Cardiac septum (tissue), 1 donor: ENCODE measurements at places on chromosomes 13 and 19.

- DNase-seq: no peak
These were observed 95.4 kb downstream of the CYSLTR2 start for GRCh38 chr13:48749144-48749543.

DNA sequence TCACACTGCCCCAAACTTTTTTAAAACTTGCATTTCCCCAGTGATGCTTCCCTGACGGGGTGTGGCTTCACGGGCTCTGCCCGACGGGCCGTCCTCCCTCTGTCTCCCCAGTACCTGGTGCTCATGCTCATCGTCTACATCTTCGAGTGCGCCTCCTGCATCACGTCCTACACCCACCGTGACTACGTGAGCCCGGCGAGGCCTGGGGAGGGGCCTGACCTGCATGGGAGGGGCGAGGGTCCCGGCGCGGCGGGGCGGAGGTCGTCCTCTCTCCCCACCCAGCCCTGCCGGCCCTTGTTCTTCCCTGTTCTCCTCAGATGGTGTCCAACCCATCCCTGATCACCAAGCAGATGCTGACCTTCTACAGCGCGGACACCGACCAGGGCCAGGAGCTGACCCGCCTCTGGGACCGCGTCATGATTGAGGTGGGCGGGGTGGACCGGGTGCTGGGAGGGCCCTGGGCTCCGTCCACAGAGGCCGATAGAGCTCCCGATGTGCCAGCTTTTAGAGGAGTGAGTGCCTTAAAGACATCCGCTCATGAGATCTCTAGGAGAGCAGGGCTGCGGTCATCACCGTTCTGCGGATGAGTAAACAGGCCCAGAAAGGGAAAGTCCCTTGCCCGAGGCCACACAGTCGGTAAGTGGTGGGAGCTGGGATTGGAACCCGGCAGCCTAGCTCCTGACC lies 6.9 kb downstream of the UPK1A start:
- DNase-seq: no peak

DNA sequence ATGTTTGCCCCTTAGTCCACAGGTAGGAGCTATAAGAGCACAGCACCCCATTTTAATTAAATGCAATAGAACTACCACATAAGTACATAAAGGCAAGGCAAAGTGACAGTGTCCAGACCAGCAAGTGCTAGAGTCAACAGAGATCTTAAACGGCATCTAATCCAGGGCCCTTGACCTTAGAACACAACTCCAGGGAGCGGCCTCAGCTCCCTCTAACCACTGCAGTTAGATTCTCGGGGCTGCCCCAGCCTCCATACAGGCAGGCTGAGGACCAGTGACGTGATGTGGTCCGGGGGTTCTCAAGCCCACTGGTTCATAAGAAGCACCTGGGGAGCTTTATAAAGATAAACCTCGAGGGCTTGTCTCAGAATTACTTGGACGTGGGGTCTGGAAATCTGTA lies 10.0 kb upstream of the ATP12A start:
- DNase-seq: no peak

DNA sequence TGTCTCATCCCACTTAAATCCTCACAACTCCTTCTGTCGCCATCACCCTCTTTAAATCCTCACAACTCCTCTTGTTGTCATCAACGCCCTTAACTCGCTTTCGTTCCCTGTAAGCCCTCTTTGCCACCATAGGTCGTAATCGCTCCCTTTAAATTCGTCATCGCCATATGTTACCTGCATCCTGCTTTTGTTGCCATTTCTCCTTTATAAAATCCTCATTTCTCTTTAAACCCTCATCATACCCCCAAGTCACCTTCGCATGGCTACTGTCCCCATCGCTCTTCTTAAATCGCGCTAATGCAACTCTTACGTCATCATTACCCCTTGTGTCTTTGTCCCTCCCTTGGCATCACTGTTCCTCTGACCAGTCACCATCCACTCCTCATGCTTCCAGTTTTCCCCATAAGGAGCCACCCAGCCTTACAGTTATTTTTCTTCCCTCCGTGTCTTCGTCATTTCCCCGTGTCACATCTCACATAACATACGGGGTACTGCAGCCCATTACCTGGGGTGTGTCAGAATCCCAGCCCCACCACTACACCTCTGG lies 539 bp downstream of the PLD3 start:
- no peak for DNase-seq

DNA sequence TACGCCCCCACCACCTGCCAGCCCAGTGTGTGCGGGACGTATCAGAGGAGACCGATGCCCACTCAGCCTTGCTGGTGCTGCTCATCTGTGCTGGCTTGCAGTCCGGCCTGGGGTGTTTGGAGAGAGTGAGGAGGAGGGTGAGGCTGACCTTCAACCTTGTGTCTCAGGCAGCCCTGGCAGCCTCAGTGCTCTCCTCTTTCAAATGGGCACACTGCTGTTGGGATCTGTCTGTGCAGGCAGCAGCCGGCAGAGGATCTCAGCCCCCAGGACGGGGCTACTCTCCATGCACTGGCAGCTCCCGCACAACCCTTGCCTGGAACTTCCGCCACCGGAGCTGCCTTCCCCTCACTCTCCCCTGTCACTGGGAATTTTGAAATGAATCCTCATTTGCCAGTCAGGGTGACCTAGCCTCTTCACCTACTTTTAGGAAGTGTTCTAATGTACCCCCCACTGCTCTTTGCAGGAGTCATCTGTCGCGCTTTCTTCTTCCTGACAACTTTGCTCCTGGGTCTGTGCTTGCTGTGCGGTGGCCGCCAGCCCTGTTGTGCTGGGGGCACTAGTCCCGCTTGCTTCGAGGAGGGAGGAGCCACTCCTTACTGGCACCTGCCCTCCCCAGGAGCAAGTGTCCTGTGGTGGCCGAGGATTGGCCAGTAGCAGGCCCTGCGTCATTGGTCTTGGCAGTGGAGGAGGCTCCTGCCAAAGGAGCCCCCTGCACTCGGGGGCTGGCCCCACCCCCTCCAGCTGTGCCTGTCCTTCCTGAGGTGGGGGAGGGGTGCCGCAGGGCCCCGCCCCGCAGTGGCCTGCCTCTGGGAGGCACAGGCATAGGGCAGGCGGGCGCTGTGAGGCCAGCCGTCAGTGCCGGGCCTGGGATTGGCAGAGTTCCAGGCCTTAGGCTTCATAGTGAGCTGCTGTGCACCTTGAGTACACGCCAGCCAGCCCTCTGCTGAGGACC lies 53.4 kb downstream of the TSSK6 start:
- peak; percentile 81 for DNase-seq

DNA sequence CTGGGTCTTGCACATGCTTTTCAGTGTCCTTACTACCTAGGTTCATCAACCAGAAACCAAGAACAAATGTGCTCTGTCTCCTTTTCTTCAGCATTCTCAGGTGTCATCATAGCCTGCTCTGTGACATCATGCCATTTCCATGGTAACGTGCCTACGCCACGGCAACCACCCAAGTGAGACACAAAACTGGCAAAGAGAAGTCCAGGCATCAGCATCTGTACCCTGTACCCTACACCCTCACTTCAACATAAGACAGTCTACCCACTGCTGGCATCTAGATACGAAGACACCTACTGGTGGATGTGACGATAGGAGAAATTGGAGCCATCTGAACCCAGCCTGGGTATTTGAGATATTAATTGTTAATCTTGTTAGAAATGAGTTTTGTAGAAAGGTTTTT lies 13.3 kb downstream of the ZC3H4 start:
- no peak for DNase-seq

DNA sequence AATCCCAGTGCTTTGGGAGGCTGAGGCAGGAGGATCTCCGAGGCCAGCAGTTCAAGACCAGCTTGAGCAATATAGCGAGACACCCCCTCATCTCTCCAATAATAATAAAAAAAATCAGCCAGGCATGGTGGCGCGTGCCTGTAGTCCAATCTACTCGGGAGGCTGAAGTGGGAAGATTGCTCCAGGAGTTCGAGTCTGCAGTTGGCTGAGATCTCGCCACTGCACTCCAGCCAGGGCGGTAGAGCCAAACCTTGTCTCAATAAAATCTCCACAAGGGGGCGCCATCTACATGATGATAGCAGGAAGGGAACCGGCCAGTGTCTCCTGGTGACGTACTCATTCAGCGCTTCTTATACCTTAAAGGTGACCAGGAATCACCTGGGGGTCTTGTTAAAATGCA lies 13.6 kb upstream of the C5AR1 start:
- DNase-seq: peak; percentile 81

GRCh38 chr19:47104680-47105079 lies 8.9 kb downstream of the ZC3H4 start:
- DNase-seq: no peak

DNA sequence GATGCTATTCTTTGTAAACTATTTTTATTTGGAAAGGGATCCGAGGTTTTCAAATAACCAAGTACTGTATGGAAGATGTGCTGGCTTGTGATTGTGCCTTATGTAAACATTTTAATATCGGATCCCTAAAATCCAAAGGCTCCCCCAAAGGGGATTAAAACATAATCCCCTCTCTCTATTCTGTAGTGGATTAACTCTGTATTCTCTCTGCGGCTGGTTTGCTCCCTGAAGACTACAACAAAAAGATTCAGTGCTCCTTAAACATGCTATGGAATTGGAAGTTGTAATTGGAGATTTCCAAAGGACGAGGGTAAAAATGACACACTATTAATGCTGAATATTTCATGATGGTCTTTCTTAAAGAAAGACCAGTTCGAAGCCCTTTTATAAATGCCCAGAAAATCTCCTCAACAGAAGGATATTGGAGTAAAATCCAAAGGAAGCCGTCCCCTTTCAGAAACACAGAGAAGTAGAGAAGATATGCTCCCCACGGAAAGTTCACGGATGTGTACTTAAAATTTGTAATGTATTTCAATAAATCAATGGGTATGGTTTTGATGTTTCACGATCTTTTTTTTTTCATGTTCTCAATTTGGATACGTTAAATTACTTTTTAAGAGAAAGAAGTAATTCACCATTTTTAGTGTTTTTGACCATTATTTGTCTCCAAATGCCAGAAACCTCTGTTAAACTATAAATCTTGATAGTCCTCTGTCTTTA lies 6.5 kb downstream of the MAB21L1 start:
- no peak for DNase-seq

DNA sequence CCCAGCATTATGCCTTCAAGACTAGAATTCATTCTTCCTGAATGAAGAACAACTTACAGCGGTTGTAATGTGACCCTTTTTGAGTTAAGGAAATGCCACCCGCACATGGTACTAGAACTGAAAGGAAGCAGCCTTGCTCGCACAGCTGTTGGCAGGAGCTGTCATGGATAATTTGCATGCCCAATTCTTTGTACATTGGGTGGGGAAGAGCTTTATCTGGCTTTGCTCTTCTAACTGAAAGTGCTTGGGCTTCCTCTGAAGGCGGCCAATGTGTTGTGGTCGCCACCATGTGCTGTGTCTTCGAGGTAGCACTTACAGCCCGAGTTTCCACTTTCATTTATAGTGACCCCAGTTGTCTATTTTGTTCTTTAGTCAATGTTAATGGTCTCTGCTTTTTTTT lies 3.4 kb downstream of the CCNE1 start:
- DNase-seq: no peak

DNA sequence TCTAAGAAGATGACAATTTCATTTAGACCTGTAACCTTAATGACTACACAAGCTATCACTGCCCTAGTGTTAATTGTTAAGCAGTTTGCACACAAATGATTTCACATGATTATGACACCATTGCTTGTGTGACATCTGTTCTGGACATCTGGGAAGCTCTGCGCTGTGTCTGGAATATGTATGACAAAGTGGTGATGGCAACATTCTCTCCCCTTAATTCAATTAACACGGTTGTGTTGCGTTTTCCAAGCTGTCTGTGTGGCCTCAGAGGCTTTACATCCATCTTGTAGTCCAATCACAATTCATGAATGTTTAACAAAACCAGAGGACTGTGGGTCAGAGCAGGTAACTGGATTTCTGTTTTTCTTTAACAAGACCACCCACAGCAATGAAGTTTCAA lies 204.4 kb downstream of the COG6 start:
- no peak for DNase-seq

- peak; percentile 99 for DNase-seq
These were observed at the start of gene ZNF44 for GRCh38 chr19:12294249-12295158. Gene ZNF44 (minus strand): TSS chr19:12294883. CDS start chr19:12294694, 189 bp downstream.
